AG10803 (cell line): ENCODE measurements at places on chromosomes 4 and X.

DNA sequence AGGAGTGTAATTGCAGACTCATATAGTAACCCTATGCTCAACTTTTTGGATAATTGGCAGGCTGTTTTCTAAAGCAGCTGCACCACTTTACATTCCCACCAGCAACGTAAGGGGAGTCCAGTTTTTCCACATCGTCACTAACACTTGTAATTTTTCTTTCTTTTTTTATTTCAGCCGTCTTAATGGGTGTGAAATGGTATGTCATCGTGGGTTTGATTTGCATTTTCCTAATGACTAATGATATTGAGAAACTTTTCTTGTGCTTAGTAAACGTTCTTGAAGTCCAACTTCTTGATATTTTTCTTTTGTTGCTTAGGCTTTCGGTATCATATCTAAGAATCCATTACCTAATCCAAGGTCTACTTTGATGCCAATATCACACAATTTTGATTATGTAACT lies 95.3 kb upstream of the IL1RAPL1 start:
- DNase-seq: no peak

- DNase-seq: no peak
Measured at GRCh38 chr4:44544158-44544557, 95.5 kb upstream of the KCTD8 start.

- no peak for DNase-seq
Measured at GRCh38 chr4:54844911-54845310, 187.2 kb downstream of the KIT start.

DNA sequence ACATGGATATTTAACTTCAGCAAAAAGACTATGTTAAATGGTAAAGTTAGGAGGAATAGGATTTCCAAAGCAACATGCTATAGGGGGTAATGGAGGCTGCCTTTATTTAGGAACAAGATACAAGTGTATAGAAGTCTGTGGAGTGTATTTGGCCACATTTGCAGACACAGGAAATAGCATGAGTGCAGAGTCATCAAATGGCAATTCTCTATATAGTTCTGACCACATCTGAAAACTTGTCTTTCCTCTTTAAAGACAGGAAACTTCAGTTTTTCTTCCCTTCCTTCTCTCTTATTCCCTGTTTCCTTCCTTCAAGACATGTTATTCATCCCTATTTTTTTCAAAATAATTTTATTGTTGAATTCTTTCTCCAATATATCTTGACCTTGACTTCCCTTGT lies 119.3 kb upstream of the PITX2 start:
- DNase-seq: peak; percentile 16

DNA sequence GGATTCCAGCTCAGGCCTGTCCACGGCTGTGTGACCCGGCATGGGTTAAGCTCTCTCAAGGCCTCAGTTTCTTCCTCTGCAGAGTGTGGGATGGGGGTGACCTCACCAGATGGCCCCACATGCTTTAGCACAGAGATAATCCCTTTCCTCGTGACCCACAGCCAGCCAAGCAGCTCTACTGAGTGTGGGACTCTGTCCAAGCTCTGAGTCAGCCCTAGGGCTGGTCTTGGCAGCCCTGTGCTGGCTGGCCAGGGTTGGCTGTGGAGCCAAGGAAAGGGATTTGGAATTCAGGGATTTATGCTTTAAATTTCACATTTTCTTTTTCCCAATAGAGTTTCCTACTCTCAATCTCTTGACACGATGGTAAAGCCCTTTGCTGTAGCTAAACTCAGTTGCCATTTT lies 19.7 kb upstream of the SPON2 start:
- peak; percentile 96 for DNase-seq

GRCh38 chr4:80484712-80485111 lies 149.2 kb downstream of the CFAP299 start:
- DNase-seq: peak; percentile 44

DNA sequence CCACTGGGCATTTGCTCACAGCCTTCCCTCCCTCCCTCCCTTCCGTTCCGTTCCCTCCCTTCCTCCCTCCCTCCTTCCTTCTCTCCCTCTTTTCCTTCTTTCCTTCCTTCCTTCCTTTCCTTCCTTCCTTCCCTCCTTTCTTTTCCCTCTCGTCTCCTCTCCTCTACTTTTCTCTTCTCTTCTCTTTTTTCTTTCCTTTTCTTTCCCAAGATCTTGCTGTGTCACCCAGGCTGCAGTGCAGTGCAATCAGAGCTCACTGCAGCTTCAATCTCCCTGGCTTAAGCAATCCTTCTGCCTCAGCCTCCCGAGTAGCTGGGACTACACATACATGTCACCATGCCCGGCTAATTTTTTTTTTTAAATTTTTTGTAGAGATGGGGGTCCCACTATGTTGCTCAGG lies 26.7 kb upstream of the ING2 start:
- DNase-seq: no peak

DNA sequence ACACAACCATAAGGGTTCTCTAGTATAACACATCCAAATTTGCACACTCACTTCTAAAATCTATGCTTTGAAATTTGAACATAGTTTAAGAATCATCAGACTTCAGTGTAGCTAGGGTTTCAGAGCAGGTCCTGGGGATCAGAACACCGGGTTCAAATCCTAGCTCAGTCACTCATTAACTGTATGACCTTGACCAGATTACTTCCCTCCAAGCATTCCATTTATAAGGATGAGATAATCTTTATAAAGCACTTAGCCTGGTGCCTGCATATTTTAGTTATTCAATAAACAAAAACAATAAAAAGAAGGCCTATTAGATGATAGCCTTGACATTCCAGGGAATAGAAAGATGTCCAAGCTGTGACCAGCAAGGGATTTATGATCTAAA lies 4.8 kb upstream of the STBD1 start:
- DNase-seq: no peak

GRCh38 chr4:168360271-168360670 lies 41.7 kb upstream of the DDX60 start:
- no peak for DNase-seq

- no peak for DNase-seq
Measured at GRCh38 chr4:25523405-25523804, 132.2 kb upstream of the SLC34A2 start.

DNA sequence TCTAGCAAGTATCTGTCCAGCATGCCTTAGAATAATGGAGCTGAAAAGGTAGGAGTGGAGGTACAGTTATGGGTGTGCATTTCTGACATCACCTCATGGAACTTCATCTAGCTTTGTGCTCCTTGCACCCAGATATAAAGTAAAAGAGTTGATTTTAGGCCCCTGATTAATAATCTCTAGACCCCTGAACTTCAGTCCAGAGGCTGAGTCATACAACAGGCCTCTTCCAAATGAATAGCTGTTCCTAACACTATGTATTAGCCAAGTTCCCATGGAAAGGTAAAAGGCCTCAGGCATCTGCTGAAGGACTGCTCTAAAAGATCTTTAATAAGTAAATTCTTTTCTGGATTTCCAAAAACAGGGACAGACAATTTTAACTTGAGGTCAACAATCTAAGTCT lies 16.2 kb downstream of the TBC1D9 start:
- no peak for DNase-seq

- peak; percentile 32 for DNase-seq
Measured at GRCh38 chr4:1041147-1041935, 29.9 kb downstream of the FGFRL1 start.

DNA sequence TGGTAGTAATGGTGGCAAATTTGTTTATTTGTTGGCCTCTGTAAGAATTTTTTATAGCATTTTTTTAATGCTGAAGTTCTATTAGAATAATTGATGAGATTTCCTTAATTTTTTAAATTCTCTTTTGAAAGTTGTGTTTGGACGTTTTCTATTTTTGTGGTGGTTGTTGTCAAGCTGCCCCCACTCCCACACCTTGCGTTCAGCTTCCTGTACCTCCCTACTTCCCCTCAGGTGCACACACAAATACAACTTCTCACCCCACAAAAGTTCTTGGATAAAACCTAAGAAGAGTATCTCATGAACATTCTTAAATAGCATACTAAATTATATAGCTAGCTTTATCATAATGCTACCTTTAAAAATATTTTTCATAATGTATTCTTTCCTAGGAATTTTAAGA lies 38.7 kb downstream of the EXOC1 start:
- DNase-seq: no peak

DNA sequence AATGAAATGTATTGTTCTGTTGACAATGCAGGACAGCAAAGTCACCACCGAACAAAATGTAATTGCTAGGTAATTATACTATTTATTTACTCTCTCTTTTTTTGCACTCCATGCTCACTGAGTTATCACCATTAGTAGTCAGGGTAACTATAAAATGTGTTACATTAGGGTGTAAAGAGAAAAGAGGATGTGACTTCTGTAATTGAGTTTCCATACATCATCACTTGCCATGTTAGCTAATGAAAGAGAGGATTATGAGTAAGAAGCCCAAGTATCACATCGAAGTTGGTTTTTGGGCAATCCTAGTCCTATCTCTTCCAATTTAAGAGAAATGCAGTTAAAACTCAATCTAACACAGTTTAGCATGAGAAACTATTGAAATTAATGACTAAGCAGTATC lies 7.6 kb downstream of the ZXDA start:
- DNase-seq: no peak

GRCh38 chrX:153614818-153615217 lies 15.9 kb upstream of the CCNQ start:
- DNase-seq: no peak

DNA sequence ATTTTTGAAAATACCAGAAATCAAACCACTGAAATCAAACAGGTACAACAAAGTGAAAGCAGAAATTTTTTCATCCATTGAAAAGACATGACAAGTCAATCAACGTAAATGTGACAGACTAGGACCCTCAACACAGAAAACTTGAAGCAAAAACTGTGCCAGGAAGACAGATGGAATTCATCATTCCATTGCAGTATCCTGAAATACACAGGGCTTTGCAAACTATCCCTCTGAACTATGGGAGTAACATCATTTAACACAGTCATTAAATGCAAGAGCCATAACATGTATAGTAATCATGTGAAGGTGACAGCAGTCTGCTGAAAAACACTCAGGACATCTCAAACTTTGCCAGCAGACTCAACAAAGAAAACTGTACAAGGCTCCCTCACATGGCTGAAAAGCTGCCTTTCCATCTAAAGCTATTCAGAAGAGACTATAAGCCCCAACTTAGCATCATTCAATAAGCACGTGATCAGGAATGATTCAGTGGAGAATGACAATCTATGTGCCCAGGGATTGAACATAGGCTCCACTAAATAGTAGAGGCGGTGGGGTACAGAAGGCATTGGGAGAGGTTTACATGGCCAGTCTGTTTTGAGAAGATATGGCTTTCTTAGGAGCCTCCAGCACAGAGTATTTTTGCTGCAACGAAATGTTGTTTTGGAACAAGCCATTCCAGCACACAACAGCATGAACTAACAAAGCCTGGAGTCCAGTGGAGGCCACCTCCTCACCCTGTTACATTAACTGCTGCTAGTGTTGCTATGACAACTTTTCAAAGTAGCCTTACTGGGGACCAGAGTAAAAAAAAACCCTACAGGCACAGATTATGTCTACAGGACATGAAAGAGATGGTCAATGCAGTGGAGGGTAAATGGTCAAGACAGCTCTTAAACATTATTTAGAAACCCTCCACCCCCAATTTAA lies 274.5 kb upstream of the NOCT start:
- DNase-seq: no peak

GRCh38 chr4:123554801-123555232 lies 158.2 kb downstream of the SPRY1 start:
- DNase-seq: no peak

GRCh38 chrX:69616457-69617203 lies 717 bp downstream of the EDA start:
- DNase-seq: no peak

- no peak for DNase-seq
Measured at GRCh38 chr4:54696649-54697048, 38.9 kb downstream of the KIT start.

DNA sequence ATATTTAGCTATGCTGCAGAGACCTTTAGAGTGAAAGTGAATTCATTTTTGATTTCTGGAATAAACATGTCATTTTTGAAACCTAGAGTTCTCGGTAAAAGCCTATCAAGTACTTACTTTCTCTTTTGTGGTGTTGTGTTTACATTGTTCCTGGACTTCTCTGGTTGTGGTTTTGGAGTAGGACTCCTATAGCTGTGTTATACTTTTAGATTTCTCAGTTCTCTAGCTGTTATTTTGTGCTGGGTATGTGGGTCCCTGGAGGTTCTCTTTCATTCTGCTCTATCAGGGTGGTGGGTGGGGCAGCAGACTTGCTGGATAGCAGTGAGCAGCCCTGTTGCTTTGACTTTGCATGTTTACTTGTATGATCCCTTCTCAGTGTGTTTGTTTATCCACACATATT lies 25.6 kb upstream of the MSMO1 start:
- peak; percentile 9 for DNase-seq

GRCh38 chr4:89703829-89704590 lies 133.0 kb downstream of the SNCA start:
- DNase-seq: no peak

DNA sequence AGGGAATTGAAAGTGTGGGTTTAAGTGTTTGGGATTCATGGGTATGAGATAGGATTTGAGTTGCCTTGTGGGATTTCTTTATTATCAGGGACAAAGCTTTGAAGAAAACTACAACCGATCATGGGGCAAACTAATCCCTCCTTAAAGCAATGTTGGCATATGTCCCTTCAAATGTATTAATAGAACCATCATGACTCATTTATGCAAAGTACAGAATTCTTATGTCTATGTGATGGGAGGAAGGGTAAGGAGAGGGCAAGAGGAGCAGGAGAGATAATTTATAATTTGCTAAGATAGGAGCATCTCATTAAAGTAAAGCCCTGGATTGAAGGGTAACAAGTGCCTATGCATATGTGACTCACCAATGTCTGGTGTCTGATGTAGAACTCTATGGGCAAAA lies 94.2 kb downstream of the PHEX start:
- DNase-seq: no peak

DNA sequence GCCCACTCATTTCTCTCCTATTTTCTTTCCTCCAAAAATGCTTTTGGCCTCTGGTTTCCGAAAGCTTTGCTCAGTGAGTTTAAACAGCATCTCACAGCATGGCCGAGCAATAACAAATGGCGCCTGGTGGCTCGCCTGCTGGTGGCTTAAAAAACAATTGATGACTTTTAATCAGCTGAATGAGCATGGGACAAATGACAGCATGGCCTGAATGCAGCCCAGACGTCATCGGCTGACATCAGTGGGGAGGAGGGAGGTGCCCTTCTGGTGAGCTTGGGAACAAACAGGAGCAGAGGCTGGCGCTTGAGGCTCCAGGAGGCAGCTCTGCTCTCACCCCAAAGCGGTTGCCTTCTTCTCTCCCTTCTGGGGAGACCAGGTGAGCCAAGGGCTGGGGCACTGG lies 286.4 kb downstream of the BCOR start:
- no peak for DNase-seq

DNA sequence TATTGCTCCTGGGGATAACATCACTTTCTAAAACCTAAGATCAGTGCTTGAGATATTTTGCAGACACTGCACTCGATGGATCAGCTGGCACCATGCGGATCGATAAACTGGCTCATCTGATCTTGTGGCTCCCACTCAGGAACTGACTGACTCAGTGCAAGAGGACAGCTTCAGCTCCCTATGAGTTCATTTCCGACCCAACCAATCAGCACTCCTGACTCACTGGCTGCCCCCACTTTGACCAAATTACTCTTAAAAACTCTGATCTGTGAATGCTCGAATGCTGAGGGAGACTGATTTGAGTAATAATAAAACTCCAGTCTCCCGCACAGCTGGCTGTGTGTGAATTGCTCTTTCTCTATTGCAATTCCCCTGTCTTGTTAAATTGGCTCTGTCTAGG lies 110.1 kb downstream of the ANAPC4 start:
- no peak for DNase-seq
